ENCODE measurements at places on chromosomes 5 and 9.

DNA sequence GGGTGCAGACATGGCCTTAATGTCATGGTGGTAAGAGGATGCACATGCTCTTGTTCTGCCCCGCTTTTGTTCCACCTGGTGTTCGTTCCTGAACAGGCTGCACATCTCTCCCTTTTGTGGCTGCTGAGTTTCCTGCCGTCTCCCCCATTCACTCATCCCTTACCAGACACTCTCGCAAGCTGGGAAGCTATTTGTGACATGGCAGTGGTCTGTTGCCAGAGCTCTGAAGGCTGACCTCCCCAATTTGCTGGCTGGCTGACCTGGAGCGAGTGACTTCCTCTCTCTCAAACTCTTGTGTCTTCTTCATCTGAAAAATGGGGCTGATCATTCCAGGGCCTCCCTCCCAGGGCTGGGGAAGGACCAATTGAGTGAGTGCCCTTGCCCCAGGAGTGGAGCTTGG is 35.9 kb downstream of the HRH2 start:
- DNase-seq = no peak

- no peak for DNase-seq
Measured at GRCh38 chr5:76175821-76176403, 92.7 kb downstream of the SV2C start.

- DNase-seq = no peak
Measured at GRCh38 chr9:15927161-15927560, 374.3 kb downstream of the CCDC171 start.

- no peak for DNase-seq
Measured at GRCh38 chr9:33125871-33126823, 41.0 kb downstream of the B4GALT1 start.

GRCh38 chr5:81626524-81626923 is 124.4 kb downstream of the SSBP2 start:
- no peak for DNase-seq

GRCh38 chr5:38905516-38905915 is 59.7 kb downstream of the OSMR start:
- no peak for DNase-seq

- DNase-seq = no peak
Measured at GRCh38 chr5:111813537-111813936, 56.5 kb upstream of the NREP start.

GRCh38 chr5:135027697-135028615 is 6.1 kb downstream of the PITX1 start:
- DNase-seq = no peak

DNA sequence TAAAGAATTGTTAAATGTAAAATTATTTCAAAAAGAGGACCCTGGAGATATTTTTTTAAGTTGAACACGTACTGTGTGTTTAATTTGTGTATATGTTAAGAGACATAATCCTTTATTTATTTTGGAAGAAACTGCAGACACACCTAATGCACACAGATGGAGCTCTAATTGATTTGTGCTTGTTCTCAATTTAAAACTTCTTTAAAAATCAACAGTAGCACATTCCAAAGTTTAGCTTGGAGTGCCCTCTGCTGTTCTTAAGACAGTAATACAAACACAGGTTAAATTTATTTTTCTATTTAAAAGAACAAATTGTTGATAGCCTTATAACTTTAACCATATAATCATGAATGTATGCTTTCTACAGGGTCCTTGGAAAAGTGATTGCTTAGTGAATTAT is 277.6 kb upstream of the ADAMTS16 start:
- DNase-seq = peak; percentile 46

DNA sequence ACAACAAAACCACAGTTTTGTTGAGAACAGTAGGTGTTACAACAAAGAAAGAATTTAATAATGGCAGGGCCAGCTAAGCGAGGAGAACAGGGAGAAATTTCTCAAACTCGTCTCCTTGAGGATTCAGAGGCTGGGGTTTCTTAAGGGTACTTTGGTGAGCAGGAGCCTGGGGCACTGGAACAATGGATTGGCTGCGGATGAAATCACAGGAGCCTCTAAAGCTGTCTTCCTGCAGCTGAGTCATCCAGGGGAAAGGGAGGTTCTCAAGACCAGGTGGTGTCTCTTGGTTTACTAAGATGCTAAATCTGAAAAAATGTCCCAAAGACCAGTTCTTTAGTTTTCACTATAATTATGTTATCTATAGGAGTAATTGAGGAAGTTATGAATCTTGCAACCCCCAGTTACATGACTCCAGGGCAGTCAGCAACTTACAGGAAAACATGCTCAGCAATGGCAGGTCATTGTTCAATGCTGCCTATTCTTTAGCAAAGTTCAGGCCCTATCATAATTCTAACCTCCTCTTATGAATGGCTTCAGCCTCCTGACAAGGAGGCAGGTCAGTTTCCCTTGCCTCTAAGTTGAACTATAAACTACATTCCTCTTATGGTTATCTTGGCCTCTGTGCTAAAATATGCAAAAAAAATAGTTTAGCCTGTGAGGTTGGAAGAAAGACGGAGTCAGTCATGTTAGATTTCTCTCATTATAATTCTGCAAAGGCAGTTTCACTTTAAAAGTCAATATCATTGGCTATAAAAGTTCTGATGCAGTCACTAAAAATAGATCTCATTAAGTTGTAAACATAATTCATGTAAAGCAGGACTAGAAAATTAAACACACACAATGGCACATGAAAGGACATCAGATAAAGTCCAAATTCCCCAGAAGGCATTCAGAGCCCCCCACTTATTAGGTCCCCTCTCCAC is 63.3 kb upstream of the CKS2 start:
- DNase-seq = no peak

DNA sequence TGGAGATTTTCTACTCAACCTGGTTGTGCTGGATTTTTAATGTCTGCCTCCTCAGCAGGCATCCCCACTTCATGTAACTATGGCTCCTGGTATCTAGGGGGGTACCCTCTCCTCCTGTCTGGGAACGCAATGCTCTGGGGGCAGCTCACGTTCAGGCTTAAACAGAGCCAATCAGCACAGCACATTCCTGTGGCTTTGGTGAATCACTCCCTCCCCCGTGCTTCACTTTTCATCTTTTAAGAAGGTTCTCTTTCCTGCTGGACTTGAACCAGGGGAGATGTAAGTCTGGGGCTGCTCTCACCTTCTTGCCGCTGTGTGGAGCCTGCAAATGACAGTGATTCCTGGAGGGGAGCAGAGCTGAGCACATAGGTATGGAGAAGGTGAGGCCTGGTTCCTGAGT is 101.2 kb downstream of the MSX2 start:
- DNase-seq = no peak

DNA sequence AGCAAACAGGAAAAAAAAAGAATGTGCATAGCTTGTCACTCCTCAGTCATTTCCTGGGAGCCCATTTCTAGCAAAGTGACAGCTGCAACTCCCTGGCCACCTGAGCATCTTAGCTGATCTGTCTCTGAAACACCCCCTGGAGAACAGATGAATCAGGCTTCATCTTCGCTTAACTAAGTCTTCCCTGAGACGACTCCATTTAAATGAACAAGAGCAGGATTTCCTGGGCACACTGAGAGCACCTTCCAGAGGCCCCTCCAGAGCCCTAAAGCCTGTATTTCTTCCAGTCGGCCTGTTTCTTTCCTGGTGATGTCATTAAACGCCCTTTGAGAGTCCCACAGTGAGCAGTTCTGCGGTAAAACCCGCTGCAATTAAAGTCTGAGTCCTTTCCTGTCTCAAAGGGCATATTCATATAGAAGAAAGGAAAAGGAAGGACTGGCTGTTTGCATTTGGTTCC is 13.9 kb downstream of the TGFBI start:
- no peak for DNase-seq

DNA sequence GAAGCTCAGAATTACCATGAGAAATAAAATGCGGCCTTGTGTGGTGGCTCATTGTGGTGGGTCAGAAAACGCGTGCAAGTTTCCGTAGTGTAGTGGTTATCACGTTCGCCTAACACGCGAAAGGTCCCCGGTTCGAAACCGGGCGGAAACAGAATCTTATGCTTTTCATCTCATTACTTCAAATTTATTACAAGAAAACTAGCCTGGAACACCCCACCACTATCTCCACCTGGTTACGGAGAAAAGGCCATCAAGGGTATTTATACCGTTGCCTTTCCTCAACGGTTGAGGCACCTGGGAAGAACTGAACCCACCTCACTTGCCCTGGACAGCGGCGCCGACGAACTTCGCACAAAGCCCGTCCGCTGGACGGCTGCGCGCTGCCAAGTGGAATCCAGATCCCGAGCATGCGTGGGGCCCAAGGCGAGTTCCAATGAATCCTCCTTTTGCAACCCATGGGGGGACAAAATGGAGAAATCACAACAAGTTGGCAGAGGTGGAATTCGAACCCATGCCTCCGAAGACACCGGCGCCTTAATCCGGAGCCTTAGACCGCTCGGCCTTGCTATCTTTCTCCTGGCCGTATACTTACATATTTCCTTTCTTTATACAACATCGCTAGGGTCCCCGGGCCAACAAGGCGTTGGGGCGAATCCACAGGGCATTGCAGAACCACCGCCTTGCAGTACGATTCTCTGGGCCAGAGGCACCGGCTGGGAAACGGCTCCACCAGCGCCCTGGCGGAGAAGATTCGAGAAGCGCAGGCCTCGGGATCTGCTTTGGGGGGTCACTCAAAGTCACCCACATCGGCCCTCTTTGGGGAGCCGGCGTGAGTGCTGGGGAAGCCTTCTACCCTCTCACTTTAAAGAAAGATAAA is 16.9 kb downstream of the OR2V2 start:
- DNase-seq = peak; percentile 39

GRCh38 chr5:93010616-93011015 is 570.4 kb downstream of the NR2F1-AS1 start:
- no peak for DNase-seq

DNA sequence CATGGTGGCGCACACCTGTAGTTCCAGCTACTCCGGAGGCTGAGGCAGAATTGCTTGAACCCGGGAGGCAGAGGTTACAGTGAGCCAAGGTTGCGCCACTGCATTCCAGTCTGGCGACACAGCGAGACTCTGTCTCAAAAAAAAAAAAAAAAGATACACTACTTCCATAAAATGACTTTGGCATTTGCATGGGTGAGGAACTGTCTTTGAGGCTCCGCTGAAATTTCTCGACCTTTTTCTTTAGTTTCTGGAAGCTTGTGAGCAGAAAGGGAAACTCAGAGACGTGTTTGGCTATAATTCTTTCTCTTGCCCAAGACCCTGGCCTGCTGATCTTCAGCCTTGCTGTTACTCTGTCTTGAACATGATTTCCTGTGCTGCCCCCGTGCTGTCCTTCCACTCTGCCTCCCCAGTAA is 37.3 kb downstream of the SPIN1 start:
- DNase-seq = no peak

GRCh38 chr5:142287973-142288313 is 36.9 kb downstream of the SPRY4 start:
- no peak for DNase-seq

DNA sequence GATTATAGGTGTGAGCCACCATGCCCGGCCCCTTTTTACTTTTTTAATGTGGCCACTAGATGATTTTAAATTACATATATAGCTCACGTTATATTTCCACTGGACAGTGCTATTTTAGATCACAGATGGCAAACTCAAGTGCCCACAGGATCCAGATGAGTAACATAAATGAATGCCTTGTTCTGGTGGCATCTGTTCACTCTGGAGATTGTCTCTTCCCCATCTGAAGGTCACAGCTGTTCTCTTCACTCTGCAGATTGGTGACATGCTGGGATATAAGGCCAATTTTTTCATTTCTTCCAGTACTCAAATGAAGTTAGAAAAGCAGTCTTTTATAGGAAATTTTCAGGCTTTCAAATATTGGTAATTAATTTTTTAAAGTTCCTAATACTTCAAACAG is 160.1 kb downstream of the DOCK8 start:
- no peak for DNase-seq

DNA sequence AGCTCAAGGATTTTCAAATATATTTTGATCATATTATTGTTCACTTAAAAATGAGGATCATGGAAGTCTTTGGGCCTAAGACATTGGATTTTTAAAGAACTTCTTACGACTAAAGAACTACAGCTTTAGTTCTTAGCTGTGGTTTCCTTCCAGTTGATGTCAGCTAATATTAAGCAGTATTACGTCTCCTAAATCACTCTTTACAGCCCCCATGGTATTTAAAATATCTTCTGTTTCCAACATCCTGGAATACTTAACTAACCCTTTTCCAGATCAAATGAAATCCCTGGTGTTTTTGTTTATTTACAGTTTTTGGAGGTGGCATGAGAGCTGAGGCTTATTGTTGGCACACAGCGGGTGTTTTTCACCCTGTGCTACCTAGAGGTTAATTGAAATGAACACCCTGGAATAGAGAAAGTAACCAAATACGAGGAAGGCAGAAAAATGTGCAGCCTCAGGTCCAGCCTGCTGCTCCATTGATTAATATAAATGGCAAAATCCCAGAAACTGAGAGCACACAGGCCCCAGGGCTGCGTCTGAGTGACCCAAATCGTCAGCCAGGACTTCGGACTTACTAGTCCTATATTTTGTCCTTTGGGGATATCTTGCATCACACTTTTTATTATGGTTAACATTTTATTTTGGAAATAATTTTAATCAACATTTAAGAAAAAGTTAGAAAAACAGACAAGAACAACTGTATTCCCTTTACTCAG is 52.3 kb upstream of the ICE1 start:
- no peak for DNase-seq

DNA sequence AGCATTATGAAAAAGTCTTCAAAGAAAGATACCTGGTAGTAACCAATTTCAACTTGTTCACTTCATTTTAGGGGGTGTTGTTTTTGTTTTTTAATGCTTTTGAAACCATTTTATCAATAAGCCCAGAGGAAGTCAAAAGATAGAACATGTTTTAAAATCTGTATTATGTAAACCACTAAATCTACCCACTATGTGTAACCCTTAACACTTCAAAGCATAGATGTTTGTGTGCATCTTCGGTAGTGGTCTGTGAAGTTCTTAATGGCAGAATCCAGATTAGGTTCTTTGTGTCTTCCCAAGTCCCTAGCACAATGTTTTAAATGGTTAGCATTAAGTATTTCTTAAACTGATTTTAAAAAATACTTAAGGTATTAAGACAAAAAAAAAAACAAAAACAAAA is 6.3 kb downstream of the PLAA start:
- no peak for DNase-seq

GRCh38 chr5:42715785-42716184 is 40.8 kb upstream of the CCDC152 start:
- DNase-seq = no peak

- no peak for DNase-seq
Measured at GRCh38 chr5:170442391-170442790, 53.2 kb upstream of the KCNMB1 start.

DNA sequence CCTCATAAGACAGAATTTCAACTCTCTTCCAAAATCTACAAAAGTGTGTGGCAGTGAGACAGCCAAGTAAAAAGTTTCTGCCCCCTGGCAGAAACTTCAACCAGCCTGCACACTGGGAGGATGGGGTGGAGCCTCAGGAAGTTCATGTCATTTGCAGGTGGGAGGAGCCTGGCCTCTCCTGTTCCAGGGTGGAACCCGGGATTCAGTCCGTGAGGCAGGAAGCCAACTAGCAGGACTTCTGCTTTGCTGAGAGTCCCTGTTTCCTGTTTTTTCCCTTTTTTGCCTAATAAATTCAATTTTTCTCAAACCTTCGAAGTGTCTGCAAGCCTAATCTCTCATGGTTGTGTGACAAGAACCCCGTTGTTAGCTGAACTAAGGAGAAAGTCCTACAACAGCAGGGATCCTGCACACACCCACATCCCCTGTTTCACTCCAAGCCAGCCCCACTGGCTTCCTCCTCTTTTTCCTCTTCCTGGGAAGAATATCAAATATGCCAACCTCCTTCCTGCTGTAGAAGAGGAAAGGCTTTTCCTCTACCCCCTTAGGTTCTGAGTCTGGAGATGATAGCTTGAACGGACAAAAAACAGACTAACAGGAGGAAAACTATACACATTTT is 69.3 kb downstream of the ALDH7A1 start:
- no peak for DNase-seq

- DNase-seq = no peak
Measured at GRCh38 chr5:161149078-161149477, 297.1 kb upstream of the ATP10B start.

- no peak for DNase-seq
Measured at GRCh38 chr5:167869125-167869524, 422.3 kb upstream of the WWC1 start.

Data from cerebellar cortex (tissue), 1 donor.